GM06990 (cell line): ENCODE measurements at places on chromosomes 6 and 20.

DNA sequence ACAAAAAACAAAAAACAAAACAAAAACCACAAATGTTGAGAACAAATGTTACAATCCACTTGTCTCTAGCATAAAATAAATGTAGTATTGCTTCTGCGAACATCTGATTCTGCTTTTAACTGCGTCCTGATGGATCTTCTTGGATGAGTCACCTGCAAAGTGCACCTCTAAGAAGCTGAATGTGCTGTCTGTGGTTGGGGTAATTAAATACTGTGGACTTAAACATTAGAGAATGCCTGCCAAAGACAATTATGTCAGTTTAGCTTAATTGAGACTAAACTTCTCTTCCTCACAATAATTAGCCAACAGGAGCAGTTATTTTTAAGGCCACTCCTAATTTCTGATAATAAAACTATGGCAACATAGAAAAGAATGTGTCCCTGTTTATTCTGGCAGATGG lies 253.4 kb downstream of the PHACTR1 start:
- no peak for DNase-seq

DNA sequence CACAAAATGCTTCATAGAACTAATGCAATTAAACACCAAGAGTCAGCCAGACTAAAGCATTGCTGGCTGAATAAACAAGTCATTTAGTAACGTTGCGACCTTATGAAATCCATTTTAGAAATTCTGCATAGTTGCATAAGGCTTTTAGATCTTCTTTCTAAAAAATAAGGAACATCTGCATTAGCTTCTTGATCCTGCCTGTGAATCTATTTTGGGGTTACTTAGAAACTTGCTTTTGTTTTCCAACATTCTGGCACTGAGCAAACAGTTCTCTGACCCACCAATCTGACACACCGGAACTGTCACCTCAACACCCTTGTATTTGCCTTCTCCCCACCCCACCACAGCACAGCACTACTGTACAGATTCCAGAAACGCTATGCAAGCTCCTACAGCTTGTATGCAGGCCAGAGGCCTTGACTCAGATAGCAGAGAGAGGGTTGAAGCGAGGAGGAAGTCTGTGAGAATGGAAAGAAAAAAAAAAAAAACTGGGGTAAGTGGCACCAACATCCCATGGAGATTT lies 55.0 kb downstream of the KIF13A start:
- DNase-seq: no peak

- no peak for DNase-seq
Observed at GRCh38 chr6:143401068-143401446, 49.4 kb downstream of the ADAT2 start.

DNA sequence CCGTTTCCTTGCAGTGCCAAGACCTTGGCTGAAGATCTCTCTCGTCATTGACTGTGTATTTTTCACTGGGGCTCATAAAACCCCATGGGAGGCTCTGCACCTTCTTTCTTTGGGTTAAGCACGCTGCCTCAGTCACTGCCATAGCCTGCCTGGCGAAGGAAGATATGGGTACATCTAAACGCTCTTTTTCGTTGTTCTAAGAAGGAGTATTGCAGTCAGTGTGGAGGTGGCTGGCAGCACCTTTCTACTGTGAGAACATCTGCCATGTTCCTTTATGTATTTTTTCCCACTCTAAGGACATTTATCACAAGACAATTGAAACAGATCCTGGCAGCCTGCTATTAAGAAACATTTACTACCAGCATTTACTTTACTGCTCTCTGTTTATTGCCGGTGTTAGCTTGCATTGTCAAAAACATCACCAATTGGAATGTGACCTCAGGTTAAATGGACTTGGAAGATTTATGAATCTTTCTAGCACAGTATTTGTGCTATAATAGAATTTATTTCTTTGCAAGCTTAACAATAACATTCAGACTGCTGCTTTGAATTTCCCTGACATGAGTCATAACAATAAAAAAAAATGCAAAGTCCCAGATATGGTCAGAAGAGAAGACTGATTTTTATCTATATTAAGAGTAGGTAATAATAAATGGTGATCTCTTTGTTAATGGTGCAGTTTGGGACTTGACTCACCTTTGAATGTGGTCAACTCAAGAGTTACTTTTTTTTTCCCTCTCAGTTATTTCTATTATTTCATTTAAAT lies 62.2 kb upstream of the CLDN20 start:
- DNase-seq: peak; percentile 52

DNA sequence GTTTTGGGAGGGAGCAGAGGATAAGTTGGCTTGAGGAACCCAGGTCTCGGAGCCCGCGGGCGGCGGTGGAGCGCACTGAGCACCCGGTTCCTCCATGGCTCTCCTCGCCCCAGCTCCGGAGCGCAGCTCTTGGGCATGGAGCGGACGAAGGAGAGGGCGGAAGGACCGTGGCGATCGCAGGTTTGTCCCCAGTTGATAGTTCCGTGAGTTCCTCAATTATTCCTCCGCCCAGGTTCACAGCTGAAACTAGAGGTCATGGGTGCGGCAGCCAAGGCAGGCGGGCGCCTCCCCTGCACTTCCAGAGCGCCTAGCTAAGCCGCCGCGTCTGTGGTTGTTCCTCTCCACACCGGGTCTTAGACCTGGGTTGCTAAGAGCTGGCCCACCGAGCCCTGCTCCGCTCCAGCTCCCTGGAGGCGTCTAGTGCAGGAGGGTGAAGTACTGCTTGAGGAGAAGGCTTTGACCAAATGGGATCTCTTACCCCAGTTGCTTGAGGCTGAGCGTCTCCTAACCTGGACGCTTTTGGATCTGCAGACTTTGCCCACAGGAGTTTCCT lies at the start of gene HTR1B:
TSS of gene HTR1B (minus strand) at position 184 of the 553 bp plus-strand sequence. CDS start at position 96, 88 bp downstream.
- DNase-seq: no peak

DNA sequence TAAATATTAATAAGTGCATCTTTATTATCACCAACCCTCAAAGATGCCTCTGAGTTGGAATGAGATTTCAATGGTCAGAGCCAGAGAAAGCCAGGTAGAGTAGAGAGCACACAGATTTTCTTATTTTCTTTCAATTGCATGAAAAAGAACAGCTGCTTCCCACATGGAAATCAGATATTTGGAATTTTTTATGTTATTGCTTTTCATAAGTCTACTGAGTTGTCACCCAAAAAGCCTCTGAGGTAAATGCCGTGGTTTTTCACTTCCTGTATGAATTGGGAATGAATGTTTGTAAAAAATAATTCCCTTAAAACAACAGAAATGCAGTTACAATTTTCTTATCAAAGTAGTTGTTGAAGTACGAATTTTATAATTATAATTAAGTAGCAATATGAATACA lies 563.1 kb downstream of the RFPL4B start:
- no peak for DNase-seq

GRCh38 chr6:28161410-28162079 lies 19.9 kb downstream of the ZKSCAN8 start:
- peak; percentile 87 for DNase-seq

GRCh38 chr6:81940451-81940985 lies 188.0 kb upstream of the TENT5A start:
- no peak for DNase-seq

GRCh38 chr20:711576-711975 lies 36.0 kb upstream of the SCRT2 start:
- no peak for DNase-seq

DNA sequence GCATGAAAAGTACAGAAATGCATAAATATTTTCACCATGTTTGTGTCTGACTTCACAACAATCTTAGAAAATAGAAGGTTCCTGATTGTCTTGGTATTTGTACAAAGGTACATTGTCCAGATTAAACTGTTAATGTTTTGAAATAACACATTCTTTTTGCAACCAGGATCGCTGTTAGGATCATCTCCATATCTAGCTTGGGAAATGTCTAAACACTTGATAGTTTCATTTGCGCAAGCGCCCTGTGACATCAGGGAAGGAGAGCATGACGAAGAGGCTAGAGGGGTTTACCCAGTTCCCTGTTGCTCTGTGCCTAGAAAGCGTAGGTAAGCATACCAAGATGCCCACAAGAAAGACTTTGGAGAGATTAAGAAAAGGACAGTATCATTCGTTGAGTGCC lies 19.4 kb downstream of the ALDH8A1 start:
- DNase-seq: no peak
